ENCODE measurements at places on chromosomes 3 and 15.

DNA sequence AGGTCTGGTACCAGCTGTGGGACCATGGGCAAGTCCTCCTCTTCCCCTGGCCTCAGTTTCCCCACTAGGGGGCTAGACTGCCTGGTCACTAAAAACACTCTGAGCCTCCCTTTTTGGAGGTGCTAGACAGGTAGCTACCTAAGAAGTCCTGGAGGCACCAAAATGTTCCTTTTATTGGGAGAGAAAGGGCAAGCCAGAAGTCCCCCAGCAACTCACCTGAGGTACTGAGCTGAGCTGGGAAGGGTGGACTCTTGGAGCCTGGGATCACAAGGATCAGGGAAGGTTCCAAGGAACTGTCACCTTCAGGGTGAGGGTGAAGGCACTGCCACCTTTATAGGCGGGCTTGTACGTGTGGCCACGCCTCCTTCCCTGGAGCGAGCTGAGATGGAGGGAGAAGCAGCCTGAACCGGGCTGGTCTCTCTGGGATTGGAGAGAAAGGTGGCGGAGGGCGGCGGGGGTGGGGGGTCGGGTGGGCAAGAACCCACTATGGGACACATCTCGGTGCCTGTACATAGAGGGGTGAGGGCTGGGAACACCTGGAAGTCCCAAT lies at the start of gene CYP1A1:
Gene CYP1A1, minus strand, starts transcription at position 304 of the 550 bp plus-strand sequence. CDS start 2,431 bp downstream, outside the sequence.
- DNase-seq: peak; percentile 19

DNA sequence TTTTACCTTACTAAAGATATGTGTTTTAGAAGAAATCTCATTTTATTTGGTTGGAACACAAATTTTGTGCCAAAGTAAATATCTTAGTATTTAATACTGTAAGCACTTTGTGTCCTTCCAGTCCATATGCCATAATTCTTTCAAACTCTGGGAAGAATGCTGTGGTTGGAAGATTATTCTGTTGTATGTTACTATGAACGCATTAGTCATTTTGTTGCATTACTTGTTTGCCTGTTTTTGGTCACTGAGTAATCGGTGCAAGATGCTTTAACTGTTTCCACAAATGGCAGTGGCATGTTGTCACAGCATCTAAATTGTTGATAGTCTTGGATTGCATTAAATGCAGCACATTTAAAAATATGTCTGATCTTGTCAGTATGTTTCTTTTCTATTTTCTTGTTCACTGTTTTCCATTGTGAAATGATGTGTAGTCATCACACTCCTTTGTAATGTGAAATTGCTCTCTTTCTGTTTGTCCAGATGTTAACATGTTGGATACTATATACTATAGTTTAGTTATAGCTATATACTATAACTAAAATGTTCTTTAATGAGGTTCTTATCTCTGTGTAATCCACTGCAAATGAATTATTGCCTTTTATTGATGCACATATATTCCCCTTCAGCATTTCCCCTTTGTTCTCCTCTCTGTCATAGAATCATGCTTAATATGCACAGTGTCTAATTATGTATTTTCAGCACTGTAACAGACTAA lies 89.9 kb upstream of the FLNB start:
- no peak for DNase-seq

GRCh38 chr3:58334013-58334321 lies 1.3 kb downstream of the PXK start:
- no peak for DNase-seq

- no peak for DNase-seq
Observed at GRCh38 chr3:29334706-29335105, 53.8 kb downstream of the RBMS3 start.

DNA sequence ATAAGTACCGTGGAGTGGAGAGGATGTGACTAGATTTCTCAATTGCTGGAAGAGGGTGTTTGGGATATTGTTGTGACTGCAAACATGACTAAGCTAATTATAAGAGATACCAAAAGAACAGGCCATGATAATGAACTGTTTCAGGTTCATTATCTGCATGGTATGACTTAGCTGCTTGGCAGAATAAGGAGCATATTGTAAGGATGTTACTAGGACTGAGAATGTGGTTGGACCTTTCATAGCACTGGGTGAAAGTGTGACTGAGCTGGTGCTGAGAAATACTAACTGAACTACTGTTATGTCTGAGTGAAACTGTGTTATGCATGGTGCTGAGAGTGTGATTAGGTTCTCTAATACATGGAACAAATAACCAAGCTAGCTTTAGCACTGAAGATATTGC lies 11.0 kb downstream of the SCN10A start:
- no peak for DNase-seq

DNA sequence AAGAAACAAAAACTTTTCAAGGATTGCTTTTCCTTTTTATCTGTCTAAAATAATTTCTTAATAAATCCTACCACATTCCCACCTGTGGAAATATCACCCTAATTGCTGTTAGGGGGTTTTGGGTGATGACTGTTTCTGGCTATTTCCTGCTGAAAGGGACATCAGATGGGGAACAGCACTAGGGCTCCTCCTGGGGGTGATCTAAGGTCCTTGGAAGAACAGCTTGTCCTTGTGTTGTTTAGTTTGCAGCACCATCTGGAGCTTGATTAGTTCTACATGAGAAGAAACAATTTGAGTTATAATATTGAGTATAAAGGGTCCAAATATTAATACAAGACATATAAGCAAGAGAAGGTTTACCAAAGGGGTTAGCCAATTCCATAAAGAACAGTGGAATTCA lies 18.7 kb downstream of the OR5H15 start:
- no peak for DNase-seq

GRCh38 chr15:33309602-33310276 lies 1.0 kb upstream of the RYR3 start:
- no peak for DNase-seq

GRCh38 chr15:32743411-32744140 lies 25.8 kb downstream of the GREM1 start:
- DNase-seq: no peak

GRCh38 chr15:61050844-61051568 lies 178.1 kb downstream of the RORA start:
- no peak for DNase-seq

DNA sequence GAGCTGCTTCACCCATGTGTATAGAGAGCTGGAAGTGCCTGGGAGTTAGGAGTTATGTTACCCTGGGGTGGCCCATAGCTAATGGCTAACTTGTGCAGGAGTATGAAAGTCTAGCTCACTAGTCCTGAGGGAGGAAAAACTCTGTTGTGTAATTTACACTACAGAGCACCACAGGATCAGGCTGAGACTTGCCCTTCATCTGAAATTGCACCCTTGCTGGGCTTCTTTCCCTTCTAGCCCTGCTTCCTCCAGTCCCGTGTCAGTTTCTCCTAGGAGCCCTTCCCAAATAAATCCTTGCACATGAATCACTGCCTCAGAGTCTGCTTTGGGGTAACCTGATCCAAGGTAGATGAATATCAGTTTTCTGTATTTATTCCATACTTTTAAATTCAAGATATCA lies 40.0 kb downstream of the CTXND1 start:
- DNase-seq: no peak

DNA sequence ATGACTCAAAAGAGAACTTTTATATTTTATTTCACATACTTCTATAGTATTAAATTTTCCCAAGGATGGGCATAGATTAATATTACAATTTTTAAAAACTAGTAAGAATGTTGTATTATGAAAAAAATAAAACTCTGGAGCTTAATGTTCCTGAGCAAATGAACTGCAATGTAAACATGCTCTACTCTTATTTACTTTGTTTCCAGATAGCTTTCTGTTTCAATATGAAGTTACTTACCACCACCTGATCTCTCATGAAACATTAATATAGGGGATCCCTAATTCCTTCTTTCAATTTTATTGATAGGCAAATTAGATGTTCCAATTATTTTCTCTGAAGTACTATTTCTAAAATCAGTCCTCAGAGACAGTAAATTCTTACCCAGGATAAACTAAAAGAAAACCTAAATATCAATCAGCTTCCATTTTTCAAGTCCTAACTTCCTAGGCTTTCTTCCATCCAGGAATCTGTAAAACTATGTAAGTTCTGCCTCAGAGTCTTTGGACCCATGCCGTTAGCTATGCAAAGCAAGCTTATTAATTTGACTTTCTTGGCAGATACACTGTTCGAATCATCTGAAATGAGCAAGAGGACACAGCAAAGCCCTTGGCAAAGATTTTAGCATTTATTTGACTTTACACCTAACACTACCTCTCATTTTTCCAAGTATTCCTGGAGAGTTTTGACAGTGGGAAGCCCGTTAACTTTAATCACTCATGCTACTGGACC lies 93.2 kb downstream of the PLCH1 start:
- DNase-seq: no peak

GRCh38 chr3:116020495-116020894 lies 397.2 kb downstream of the GAP43 start:
- DNase-seq: no peak

DNA sequence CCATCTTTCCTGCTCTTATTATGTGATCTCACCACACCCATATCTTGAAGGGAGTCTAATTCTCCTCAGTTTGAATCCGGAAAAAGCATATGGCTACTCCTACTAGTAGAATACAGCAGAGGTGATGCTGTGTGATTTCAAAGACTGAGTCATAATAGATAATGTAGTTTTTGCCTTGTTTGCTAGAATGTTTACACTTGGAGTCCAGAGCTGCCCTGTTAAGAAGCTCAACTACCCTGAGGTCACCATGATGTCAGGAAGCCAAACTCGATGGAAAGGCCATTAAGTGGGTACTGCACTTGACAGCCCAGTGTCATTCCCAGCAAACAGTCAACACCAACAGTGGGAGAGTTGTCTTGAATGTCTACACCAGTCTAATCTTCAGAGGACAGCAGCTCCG lies 56.9 kb downstream of the CD200R1L start:
- DNase-seq: no peak

- no peak for DNase-seq
Observed at GRCh38 chr3:175163686-175164085, 304.6 kb downstream of the NAALADL2 start.

GRCh38 chr15:81235276-81236123 lies 38.8 kb downstream of the IL16 start:
- DNase-seq: no peak

GRCh38 chr15:33320017-33320416 lies 9.2 kb downstream of the RYR3 start:
- DNase-seq: no peak

DNA sequence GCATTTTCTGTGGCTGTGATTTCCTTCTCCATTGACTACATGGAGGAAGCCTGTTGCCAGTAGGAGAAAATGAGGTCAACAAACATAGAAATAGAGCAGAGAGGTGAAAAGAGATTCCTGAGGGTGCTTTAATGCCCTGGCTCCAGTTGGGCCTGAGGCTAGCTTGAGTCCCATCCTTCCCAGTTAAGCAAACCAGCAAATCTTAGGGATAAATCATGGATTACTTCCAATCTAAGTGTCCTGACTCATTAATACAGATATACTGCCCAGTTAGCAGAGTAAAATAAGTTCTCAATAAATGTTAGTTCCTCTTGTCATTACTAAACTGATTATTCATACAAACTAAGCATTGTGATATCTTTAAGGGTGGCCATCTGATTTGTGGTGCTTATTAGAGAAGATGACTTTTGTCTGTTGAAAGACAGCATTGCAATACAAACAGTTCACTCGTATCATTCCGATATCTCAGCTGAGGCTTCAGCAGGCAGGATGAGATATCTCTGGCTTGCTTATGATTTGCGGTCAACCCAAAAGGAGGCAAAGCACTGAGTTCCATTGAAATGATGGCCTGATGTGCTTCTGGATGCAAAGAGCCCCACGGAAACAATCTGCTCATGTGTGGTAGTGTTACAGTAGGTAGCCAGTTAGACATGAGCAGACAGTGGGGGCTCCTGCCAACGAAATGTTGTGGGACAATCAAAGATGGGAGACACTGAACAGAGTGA lies 6.6 kb upstream of the STARD5 start:
- no peak for DNase-seq

DNA sequence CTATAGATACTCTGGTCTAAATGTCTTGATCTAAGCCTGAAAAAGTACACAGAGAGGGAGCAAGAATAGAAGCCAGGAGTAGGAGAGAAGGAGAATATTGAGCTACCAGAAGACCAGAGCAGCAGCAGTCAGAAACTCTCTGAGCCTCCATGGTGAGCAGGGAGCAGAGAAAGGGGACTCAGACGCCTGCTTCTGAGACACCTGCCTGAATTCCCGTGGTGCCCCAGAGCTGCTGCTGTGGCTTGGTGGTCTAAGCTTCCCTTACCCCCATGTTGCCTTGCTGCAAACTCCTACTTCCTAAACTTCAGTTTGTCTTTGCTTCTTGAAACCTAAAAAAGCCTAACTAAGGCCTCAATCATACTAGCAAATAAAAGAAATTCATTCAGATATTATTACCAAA lies 94.9 kb upstream of the STRIT1 start:
- no peak for DNase-seq

GRCh38 chr15:70203981-70204560 lies 106.4 kb upstream of the TLE3 start:
- DNase-seq: no peak

DNA sequence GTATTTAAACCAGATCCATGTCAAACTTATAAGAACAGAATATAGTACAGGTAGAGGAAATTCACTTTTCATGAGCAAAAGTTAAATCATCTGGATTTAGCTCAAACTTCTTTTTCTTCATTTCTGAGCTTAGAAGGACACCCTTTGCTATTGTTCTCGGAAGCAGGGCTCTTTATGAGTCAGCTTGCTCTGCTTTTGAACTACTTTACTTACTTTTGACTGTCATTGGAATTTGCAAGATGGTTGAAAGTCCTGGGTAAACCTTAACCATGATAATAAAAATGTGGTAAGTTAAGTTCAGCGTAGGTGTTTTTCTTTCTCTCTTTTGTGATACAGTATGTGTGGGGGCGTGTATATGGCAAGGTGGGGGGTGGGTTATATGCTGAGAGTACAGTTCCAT lies 312.7 kb upstream of the DPH6 start:
- DNase-seq: no peak

- no peak for DNase-seq
Observed at GRCh38 chr3:129399895-129400357, 28.5 kb downstream of the EFCAB12 start.

DNA sequence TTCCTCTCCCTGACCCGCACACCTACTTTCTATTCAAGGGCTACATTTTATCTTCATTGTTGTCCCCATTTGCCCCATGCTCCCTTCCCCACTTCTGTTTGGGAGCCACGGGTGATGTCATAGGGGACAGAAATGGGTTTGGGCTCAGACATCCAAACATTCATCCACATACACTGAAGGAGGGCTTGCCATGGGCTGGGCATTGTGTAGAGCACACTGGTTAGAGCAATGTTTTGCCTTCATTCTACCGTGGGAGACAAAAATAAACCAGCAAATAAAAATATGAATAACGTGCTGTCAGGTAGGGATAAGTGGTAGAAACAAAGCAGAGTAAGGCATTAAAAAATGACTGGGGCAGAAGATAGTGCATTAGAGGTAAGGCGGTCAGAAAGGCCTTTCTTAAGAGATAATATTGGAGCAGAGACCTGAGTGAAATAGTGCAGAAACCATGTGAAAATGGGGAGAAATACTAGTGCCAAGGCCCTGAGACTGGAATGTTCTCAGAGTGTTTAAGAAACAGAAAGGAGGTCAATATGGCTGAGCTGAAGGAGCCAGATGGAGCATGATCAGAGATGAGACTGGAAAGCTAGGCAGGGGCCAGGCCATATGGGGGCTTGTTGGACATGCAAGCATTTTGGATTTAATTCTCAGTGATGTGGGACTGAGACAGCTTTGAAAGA lies 40.9 kb upstream of the CLSTN2 start:
- DNase-seq: no peak

All from stimulated activated CD4-positive, alpha-beta T cell treated with anti-CD3 and anti-CD28 coated beads, Interleukin-2, amount 100 ng/mL, for 4 hours (primary cell).